ENCODE measurements at places on chromosomes 16 and 17. TPM values are rescaled to one million over a fixed set of nuclear protein-coding genes. Genes with fewer than 3 reads are reported as not detected.

TEKT3 gene
- not detected for total RNA-seq

WNT3 gene
- 0.05 TPM for total RNA-seq

HBQ1 gene
- 1.6 TPM for total RNA-seq

- H3K36me3 ChIP-seq: no peaks in the 10 kb centered on the region
- H3K27me3 ChIP-seq: peaks cover 7% of the 10 kb centered on the region
- no peak overlapping the region for H3K27ac ChIP-seq
- H3K4me3 ChIP-seq: no peak overlapping the region
Measured at GRCh38 chr17:68060336-68060735, 24.8 kb downstream of the KPNA2 start.

DNA sequence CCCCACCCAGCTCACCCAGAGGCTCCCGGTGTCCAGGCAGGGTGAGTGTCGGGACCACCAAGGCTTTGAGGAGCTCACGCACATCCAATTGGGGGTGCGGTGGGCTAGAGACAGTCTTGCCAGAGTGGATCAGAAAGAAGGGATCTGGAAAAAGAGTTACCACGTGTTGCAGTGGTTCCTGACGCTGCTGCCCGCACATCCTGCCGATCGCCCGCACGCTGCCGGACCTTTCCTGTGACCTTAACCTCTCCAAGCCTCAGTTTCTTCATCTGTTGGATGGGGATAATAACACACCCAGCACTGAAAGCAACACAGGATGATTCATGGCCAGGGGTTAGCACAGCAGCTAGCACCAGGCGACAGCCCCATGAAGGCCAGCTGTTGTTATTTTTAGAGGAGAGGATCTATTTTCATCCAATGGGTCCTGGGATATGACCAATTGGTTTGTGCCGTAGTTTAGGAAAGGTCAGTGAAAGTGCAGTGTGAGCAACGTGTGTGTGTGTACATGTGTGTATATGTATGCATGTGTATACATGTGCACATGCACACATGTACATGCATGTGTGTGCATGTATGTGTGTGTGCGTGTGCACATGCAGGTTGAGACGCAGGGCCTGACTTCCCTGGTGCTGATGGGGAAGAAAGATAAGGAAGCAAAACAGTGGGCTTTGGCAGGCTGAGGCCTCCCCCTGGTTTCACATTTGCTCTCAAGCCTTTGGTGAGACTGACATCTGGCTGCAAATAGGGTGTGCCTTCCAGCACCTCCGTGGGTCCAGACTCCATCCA is 2.5 kb downstream of the ITGAX start:
- H3K4me3 ChIP-seq: peak overlapping the region; percentile 20
- peaks cover 2% of the 10 kb centered on the region for H3K36me3 ChIP-seq
- peak; percentile 69 for DNase-seq
- peak overlapping the region; percentile 86 for H3K27ac ChIP-seq
- no peaks in the 10 kb centered on the region for H3K27me3 ChIP-seq
- peaks cover 49% of the 10 kb centered on the region for H3K4me1 ChIP-seq

- no peak overlapping the region for H3K4me3 ChIP-seq
- H3K36me3 ChIP-seq: no peaks in the 10 kb centered on the region
- no peak overlapping the region for H3K27ac ChIP-seq
- peaks cover 3% of the 10 kb centered on the region for H3K4me1 ChIP-seq
- peaks cover 16% of the 10 kb centered on the region for H3K27me3 ChIP-seq
Measured at GRCh38 chr17:19398301-19399181, 11.6 kb upstream of the MFAP4 start.

DNA sequence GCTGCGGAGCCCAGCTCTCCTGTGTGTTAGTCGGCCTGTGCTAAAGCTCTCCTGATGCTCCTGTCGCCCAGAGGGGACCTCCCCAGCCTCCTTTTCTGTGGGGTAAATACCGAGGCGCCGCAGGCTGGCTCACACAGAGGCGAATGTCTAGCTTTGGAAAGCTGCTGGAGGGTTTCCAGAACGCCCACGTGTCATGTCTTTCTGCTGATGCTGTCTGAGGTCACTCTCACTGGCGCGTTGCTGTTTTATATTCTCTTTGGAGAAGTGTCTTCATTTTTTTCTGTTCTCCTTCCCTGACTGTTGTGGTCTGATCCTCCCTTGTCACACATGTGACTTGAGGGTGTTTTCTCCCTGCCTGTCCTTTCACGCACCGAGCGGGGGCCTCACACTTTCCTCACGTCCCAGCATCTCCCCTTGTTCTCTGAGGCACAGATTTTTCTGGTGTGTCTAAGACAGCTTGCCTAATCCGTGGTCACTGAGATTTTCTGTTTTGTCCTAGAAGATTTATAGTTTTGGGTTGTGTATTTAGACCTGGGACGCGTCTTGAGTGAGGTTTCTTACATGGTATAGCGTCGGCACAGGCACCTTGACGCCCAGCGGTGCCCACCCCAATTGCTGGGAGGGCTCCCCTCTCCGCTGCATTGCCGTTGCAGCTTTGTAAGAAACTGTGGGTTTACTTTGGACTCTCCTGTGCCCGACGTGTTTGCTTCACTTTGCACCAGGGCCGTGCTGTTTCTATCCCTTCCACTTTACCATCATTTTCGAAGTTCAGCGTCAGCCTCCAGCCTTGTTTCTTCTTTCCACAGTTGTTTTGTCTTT is 92.1 kb upstream of the ZNF750 start:
- H3K36me3 ChIP-seq: peaks cover 61% of the 10 kb centered on the region
- no peak for DNase-seq
- no peaks in the 10 kb centered on the region for H3K27me3 ChIP-seq
- no peaks in the 10 kb centered on the region for H3K4me1 ChIP-seq
- H3K27ac ChIP-seq: no peak overlapping the region
- H3K4me3 ChIP-seq: no peak overlapping the region

- no peak overlapping the region for H3K4me3 ChIP-seq
- H3K27ac ChIP-seq: no peak overlapping the region
- no peaks in the 10 kb centered on the region for H3K36me3 ChIP-seq
- no peaks in the 10 kb centered on the region for H3K4me1 ChIP-seq
- DNase-seq: no peak
- no peaks in the 10 kb centered on the region for H3K27me3 ChIP-seq
Measured at GRCh38 chr17:16483021-16483645, 8.9 kb downstream of the LRRC75A start.

GRCh38 chr16:85751698-85752501 is 1.0 kb upstream of the C16orf74 start:
- no peak overlapping the region for H3K27ac ChIP-seq
- peaks cover 34% of the 10 kb centered on the region for H3K27me3 ChIP-seq
- H3K4me1 ChIP-seq: peaks cover 9% of the 10 kb centered on the region
- DNase-seq: no peak
- H3K4me3 ChIP-seq: no peak overlapping the region
- no peaks in the 10 kb centered on the region for H3K36me3 ChIP-seq

DNA sequence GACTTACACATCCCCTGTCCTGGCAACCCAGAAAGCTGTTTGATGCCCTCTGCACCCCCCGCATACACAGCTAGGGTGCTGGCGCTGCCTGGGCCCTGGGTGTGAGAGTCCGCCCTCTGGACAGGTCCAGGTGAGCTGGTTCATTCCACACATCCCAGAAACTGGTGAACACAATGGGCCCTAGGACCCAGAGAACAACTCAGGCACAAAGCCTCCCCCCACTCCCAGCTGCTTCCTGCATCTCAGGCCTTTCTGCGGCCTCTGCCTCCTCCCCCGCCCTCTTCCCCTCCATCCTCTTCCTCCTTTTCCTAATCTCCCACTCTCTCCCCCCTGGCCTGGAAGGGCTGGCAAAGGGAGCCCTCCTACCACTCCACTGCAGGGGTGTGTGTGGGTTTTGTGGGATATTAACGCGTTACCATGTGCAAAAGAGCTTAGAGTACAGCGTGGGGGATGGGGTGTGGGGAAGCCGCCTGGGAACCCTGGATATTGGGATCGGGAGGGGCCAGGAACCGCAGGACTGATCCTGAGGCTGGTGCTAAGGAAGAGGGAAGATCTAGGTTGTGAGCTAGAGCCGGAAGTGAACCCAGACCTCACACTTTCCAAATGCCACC is 1.6 kb upstream of the PPP1R9B start:
- peaks cover 36% of the 10 kb centered on the region for H3K4me1 ChIP-seq
- peak; percentile 90 for DNase-seq
- H3K27ac ChIP-seq: peak overlapping the region; percentile 96
- H3K27me3 ChIP-seq: no peaks in the 10 kb centered on the region
- peak overlapping the region; percentile 93 for H3K4me3 ChIP-seq

DNA sequence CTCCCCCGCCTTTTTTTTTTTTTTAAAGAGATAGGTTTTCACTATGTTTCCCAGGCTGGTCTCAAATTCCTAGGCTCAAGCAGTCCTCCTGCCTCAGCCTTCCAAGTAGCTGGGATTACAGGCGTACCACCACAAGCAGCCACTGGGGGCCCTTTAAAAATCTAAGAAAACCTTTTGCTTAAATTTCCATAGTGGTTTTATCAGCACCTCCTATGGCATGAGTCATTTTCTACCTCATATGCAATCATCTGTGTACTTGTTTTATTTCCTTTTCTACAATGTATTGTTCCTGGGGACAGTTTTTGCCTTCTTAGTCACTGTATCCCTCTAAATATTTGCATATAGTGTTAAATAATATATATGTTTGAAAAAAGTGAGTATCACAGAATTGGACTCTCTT is 29.2 kb downstream of the GNA13 start:
- DNase-seq: peak; percentile 83
- H3K27me3 ChIP-seq: no peaks in the 10 kb centered on the region
- peak overlapping the region; percentile 62 for H3K4me3 ChIP-seq
- peaks cover 38% of the 10 kb centered on the region for H3K36me3 ChIP-seq
- H3K27ac ChIP-seq: peak overlapping the region; percentile 92

GRCh38 chr16:85391769-85392583 is 221.1 kb upstream of the GSE1 start:
- H3K4me1 ChIP-seq: no peaks in the 10 kb centered on the region
- no peak overlapping the region for H3K27ac ChIP-seq
- H3K4me3 ChIP-seq: no peak overlapping the region
- no peaks in the 10 kb centered on the region for H3K27me3 ChIP-seq
- no peak for DNase-seq
